NCI-H2171 treated with DMSO at 0.1 percent for 48 hours (cell line): ENCODE measurements at places on chromosomes 1 and 21.

DNA sequence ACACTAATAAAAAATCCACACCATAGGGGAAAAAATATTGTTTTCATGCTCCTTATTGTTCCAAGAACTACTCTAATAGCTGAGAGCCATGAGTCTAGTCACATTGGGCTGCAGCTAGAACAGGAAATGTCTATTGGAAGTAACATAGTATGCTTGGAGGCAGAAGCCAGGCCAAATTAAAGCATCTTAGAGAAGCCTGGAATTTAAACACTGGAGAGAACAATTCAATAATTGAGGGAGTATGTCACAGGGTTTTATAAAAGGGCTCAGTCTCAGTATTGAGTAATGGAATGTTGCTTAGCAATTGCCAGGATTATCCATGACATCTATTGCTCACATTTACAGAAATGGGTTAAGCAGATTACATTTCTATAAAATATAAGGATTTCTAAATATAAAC is 471.3 kb downstream of the LMO4 start:
- no peak for DNase-seq

- no peak for DNase-seq
These were observed 14.5 kb downstream of the KIAA0040 start for GRCh38 chr1:175178056-175178455.

DNA sequence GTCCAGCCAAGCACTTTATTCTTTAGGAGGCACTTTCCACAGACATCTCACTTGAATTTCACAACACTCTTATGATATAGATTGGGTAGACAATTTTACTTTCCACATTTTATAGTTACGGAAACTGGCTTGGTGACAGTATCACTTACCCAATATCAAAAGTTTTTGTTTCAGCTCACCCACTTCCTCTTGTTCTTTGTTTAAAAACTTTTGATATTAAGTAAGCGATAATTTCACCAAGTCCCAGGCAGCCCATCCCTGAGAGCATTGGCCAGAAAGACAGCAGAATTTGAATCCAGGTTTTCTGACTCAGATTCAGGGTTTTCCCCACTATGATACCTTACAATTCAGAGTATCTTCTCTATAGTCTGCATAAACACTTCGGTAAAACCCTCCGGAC is 60.0 kb downstream of the LRIG2 start:
- DNase-seq = no peak

GRCh38 chr1:25036117-25036546 is 106.1 kb upstream of the RUNX3 start:
- DNase-seq = no peak

GRCh38 chr1:176177764-176178163 is 29.3 kb downstream of the COP1 start:
- no peak for DNase-seq

DNA sequence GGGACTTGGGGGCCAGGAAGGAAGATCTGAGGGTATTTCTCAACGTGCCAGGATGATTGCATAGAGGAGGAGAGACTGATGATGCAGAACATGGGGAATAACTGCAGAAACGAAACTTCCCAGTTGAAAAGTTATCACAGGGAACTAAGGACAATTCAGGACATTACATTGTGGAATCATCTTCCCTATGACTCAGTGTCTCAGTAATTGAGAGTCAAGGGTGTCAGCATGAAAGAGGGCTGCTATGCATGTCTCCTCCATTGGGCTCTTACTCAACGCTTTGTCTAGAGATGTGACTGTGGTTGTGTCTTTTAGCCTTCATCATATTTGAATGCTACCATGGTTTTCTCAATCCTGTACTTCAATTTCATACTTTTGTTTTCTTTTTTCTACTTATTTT is 48.9 kb upstream of the PTGFR start:
- no peak for DNase-seq

DNA sequence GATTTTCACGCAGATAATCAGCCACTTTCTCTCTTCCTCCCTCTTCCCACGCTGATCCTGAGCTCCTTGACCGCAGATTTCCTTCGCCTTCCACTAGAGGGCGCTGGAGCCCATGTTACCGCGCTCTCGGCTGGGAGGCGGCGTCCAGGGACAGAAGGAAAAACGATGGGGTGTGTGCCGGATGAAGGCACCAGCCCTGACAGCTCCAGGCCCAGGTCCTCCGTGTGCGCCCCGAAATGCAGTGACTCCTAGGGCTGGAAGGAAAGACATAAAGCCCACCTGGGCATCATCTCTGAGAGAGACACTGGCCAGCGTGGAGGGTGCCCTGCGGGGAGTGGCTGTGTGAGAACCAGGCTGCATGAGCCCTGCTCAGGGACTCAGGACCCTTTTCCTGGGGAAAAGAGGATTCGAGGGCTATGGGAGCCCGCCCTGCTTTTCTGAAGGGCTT is 44.9 kb upstream of the CYP2J2 start:
- peak; percentile 91 for DNase-seq

DNA sequence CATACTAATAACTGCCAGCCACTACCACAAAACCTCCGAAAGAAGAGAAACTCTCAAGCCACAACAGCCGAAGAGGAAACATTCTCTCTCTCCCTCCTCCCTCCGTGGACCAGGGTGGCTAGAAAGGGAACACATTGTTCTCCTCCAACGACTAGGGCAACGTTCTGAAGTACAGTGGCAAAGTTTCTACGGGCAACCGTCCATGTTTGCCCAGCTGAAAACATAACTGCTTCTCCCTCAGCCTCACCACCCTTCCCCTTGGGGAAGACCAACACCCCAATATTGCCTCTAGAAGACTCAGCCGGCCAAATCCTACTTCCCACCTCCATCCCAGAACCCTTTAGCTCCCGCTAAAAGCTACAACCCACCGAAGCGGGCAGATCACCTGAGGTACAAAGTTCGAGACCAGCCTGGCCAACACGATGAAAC is 2.0 kb downstream of the GLUL start:
- DNase-seq = no peak

DNA sequence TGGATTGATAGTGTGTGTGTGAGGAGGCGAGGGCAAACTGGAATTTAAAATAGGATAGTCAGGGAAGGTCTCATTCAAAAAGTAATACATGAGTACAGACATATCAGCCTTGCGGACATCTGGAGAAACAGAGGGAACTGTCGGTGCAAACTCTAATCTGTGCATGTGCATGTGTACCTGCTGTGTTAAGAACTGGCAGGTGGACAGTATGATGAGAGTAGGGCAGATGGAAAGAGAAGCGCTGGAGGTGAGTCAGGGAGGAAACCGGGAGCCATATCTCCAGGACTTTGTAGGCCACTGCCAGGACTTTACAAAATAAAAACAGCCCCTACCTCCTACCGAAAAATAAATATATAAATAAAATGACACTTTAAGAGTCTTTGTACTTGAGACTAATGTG is 31.3 kb upstream of the MYBPHL start:
- no peak for DNase-seq

GRCh38 chr1:208842451-208842850 is 598.3 kb upstream of the PLXNA2 start:
- DNase-seq = no peak

GRCh38 chr21:44379515-44379848 is 26.1 kb downstream of the TRPM2 start:
- DNase-seq = no peak

DNA sequence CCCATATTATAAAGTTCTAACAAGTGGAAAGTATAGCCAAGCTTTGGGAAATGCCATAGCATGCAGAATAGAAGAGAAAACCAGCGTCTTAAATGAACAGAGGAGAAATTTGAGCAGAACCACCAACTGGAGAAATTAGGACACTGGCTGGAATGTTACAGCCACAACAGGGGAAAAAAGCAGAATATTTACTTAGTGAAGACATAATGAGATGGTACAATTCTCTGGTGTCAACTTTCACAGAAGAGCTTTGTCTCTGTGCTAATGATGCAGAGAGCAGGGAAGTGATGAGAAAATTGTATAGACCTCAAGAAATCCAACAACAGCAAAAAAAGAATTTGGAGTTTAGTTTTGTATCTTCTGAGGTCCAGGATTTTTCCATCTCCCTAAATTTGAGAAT is 249.7 kb downstream of the KIF26B start:
- DNase-seq = no peak

DNA sequence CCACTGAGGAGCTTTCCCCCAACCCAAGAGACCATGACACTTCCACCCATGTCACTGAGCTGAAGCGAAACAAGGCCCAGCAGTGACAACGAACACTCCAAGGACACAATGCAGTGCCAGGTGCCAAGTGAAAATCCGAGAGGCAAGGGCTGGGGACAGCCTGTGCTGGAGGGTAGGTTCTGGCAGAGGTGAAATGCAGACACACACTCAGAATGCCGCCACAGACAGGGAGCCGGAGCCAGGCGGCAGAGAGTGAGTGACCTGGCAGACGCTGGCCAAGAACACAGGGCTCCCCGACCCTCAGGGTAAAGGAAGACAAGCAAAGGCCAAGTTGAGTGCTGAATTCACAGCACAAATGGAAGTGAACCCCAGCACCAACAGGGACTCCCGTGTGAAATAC is 78.9 kb downstream of the CD46 start:
- no peak for DNase-seq

- DNase-seq = no peak
These were observed 6.4 kb downstream of the MAP3K6 start for GRCh38 chr1:27360159-27361043.

GRCh38 chr1:36414384-36414783 is 16.7 kb upstream of the LSM10 start:
- DNase-seq = no peak

GRCh38 chr21:38669186-38669585 is 136.5 kb upstream of the ETS2 start:
- DNase-seq = peak; percentile 26

DNA sequence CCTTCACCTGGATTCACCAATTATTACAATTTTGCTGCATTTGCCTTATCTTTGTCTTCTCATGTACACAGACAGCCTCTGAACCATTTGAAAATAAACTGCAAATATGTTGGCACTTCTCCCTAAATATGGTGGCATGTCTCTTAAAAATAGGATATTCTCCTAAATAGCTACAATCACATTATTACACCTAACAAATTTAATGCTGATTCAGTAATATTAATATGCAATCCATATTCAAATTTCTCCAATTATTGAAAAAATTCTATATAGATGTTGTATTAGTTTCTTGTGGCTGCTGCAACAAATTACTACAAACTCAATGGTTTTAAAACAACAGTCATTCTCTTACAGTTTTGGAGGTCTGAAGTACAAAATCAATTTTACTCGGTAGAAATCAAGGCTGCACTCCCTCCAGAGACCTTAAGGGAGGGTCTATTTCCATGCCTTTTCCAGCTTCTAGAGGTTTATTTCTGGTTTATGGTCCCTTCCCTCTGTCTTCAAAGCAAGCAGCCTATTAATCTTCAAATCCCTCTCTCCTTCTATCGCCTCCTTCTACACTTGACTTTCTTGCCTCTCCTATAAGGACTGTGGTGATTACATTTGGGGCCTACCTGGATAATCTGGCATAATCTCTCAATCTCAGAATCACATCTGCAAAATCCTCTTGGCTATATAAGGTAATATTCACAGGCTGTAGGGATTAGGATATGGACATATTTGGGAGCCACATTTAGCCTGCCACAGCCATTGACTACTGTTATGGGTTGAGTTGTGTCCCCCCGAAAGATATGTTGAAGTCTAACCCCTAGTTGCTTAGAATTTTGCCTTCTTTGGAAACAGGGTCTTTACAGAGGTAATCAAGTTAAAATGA is 52.5 kb upstream of the BOLA1 start:
- DNase-seq = no peak

DNA sequence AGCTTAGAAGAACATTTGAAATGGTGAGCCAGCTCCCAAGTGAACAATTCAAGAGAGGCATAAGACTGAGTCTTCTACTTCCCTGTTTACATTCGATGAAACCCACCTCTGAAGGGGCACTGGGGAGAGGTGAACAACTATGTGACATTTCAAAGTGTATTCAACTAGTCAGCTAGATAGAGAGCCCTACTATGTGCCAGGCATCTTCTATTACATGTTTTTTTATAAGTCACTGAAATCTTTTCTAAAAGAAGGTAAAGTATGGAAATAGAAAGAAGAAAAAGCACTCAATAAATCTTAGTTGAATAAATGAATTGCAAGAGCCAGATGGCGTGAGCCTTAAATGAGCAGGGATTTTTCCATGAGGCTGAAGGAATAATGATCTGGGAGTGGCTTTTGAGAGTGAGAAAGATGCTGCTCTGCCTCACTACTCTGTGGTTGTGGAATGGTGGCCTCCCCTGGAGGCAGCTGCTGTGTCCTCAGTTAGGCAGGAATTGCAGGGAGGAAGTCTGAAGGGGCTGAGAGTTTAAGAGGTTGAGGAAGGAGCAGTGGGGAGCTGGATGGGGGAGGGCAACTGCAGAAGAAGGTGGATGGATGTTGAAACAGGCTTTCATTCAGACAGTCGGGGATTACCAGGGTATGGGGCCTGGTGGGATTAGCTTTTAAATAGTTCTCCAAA is 10.4 kb upstream of the PTPRF start:
- DNase-seq = peak; percentile 39

DNA sequence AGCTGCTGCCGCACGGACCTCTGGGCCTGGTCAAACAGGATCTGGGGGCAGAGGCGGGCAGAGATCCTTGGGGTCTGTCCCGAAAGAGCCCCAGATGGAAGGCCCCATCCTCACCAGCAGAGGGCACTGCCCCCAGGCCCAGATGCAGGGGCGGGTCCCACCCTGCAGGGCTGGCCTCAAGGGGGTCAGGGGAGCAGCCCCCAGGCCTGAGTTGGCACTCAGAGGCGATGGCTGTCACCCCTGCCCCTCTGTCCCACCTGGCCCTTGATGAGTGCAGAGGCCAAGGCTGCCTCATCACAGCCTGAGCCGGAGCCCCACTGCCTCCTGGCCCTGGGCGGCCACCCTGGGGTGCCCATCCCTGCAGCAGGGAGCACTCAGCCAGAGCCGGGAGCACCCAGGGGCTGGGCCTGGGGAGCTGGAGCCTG is 5.7 kb downstream of the ACAP3 start:
- no peak for DNase-seq

GRCh38 chr1:207883104-207883651 is 27.7 kb downstream of the CD34 start:
- DNase-seq = no peak

DNA sequence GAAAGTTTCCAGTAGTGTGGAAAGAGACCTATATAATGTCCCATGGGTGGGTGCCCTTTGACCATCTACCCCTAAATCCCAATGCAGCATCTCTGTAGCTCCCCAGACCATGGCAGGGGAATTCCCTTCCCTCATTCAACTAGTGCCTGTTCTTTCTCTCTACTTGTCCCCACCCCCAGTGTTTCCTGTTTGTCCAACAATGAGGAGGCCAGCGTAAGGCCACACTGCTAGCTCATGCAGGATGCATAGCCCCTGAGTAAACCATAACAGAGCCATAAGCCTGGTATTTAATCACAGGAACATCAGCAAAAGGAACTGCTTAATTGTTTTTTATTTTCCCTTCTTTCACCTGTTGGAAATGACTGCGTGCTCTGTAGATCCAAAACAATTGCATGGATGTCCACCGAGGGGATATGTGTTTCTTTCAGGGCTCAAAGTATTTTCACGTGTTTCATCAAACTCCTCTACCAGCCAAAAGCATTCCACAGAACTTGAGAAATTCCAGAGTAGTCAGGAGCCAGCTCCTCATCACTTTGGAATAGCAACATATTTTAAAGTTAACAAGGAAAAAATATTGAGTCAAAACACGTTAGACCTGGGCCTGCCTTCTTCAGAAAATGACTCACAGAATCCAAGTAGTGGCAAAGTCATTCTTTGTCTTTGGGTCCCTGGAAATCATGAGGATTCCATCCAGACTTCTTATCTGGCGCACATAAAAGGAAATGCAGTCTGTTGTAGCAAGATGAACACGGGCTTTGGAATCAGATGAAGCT is 162.5 kb upstream of the SGIP1 start:
- DNase-seq = no peak

- peak; percentile 56 for DNase-seq
These were observed 12.8 kb upstream of the ECE1 start for GRCh38 chr1:21302747-21303715.
